ENCODE measurements at places on chromosomes 13 and 19. TPM values are rescaled to one million over a fixed set of nuclear protein-coding genes. Genes with fewer than 3 reads are reported as not detected.

- no peak for DNase-seq
Measured at GRCh38 chr13:101880581-101880980, 428.1 kb downstream of the ITGBL1 start.

DNA sequence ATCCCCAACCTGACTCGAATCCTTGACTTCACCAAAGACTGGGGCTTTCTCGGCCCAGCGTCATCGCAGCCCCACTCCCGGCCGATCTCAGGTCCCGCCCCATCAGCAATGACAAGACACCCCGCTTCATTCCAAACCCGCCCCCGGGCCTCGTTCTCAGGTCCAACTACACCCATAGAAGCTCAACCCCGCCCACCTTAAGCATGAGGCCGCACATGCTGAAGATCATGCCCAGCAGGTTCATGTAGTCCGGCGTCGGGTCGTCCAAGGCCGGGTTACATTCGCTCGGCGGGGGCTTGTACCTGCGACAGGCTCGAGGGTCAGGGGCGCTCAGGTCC is 2.3 kb downstream of the WDR83 start:
- no peak for DNase-seq

- no peak for DNase-seq
Measured at GRCh38 chr19:30036154-30037129, 94.4 kb downstream of the URI1 start.

- no peak for DNase-seq
Measured at GRCh38 chr13:113923376-113924063, 50.4 kb downstream of the C13orf46 start.

- no peak for DNase-seq
Measured at GRCh38 chr13:92315265-92315664, 911.3 kb upstream of the GPC6 start.

DNA sequence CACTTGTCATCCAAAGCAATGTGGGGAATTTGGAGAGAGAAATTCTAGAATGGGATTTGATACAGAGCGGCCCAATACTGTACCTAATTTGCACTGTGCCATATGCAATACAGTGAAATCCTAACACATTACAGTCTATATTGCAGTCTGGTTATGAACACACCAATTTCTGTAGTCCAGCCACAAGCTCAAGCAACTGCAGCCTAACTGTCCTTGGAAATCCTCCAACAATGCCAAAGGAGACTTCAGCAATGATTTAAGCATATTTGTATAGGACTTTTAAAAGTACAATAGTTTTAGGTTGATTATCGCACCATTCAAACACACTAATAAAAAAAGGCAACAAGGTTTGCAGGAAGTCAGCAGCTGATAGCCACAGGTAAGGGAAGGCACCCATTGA is 17.3 kb downstream of the DIAPH3 start:
- DNase-seq = no peak

- DNase-seq = peak; percentile 88
Measured at GRCh38 chr19:48835734-48836088, 580 bp downstream of the HSD17B14 start.

DNA sequence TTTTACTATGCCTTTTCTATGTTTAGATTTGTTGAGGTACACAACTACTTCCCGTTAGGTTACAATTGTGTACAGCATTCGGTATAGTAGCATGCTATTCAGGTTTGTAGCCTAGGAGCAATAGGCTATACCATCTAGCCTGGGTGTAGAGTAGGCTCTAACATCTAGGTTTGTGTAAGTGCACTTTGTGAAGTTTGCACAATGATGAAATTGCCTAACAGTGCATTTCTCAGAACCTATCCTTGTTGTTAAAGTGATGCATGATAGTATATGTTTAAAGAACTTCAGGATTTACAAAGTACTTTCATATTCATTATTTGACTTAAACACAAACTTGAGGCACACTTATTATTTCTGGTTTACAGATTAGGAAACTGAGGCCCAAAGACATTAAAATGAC is 11.5 kb upstream of the SERPINE3 start:
- no peak for DNase-seq

DNA sequence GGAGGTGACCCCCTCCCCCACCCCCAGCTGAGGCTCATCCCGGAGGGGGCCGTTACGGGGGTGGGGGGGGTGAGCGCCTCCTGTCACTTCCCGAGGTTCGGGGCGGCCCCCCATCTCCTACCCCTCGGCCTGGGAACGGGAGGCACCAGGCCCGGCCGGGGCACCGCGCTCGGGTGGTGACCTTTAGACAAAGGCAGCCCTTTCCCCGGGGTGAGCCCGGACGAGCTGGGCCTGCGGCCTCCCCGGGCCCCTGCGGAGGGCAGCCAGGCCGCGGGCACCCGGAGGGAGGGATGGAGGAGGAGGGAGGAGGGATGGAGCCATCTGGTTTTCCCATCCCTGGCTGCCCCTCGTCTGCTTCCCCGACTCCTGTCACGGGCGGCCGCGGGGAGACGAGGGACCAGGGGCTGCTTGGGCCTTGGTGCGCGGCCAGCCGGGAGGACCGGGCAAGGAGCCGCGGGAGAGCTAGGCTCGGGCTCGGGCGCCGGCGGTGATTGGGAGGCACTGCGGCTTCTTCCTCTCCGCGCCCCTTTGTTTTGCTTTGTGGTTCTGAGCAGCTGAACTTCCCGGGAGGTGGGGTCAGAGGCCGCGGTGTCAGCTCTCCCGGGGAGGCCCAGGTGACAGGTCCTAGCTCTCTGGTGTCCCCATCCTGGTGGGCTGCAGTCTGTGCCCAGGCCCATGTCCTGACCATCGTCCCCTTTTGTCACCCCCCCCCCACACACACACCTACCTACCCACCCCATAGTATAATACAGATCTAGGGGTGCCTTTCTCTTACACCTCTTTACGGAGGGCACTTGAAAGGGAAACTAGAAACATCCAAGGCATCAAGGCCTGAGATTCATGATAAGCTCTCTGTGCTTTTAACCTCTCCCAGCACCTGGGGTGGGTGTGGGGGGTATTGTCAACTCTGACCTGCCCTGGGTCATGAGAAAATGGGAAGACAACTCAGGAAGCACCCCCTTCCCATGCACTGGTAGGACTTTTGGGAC is 1.3 kb downstream of the BICRA start:
- DNase-seq = peak; percentile 36

DNA sequence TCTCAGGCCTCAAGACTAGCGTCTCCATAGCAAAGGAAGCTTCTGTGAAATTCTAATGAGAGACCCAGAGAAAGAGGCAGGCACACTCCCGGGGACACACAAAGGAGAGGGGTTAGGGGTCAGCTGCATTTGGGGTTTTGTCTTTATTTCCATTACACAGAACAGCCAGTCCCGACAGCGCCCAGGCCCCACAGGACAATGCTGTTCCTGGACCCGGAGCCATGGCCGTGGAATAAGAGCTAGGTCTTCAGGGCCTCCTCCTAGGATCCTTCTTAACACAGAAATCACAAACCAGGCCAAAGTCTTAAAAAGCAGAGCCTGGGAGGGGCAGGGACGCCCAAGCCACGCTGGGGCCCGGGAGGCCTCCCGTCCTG is 22.8 kb downstream of the KCTD15 start:
- DNase-seq = no peak

GRCh38 chr13:60012488-60012887 is 151.2 kb downstream of the DIAPH3 start:
- no peak for DNase-seq

- DNase-seq = no peak
Measured at GRCh38 chr19:54921082-54921481, 15.1 kb downstream of the NCR1 start.

GRCh38 chr13:71493189-71493588 is 373.8 kb downstream of the DACH1 start:
- DNase-seq = no peak

DNA sequence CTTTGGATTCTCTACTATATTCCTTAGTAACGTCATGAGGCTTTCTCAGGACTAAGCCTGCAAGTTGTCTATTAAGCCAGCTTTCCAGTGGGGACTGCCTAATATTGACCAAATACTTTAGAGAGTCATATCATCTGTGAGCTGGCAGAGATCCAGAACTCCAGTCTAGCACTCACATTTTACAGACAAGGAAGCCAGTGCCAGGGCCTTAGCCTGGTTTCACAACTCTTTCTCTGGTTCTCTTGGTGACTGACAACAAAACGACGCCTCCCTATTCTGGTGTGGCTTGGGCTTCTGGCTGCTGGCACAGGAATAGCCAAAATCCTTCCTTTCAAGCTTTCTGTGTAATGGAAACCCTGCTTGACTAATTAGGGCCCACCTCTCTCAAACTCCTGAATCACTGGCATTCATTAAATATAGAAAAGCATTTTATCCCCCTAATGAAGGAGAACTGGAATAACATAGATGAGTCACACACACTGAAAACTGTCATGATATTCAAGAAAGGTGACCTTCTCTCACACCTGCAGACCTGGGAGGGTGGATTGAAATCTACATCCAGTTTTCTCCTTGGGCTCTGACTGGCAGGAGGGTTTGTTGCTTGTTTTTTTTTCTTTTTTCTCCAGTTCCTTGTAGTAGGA is 75.2 kb upstream of the UBL3 start:
- DNase-seq = no peak

DNA sequence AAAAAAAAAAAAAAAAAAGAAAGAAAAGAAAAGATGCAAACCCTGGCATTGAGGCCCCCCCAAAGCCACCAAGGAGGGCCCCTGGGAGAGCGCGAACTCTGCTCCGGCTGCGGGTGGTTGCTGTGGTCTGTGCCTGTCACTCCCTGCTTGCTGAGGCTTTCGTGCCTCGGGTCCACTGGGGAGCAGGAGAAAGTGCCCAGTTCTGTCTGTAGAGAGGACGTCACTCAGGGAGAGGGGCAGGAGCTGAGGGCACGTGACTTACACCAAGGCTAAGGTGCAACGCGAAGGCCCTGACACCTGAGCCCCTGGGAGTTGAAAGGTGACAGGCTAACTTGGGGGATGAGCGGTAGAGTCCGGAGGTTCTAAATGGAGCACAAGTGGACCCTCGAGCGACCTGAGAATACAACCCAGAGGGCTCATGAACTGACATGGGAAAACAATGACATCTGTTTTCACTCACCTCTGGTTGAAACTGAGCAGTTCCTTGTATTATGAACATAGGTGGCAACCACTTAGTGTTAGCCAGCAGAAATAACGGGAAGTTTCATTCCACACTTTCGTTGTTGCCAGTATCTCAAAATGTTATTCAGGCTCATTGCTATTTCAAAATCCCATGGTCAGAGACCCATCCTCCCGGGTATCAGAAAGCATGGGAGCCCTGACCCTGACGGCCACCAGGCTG is 69.2 kb upstream of the TM9SF2 start:
- no peak for DNase-seq

DNA sequence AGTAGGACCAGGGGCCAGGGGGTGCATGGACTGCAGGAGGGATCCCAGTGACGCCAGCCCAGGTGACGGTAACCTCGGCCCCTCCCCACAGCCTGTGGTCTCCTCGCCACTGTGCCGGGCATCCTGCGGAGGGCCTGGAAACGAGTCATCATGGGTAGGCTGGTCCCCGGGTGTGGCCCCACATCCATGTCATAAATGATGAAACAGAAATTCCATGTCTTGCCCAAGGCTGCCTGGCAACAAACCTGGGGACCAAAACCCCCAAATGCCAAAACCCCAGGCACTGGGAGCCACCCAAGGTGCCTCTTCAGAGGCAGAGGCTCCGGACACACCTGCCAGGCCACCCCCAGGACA is 20.9 kb downstream of the MAP2K2 start:
- DNase-seq = no peak

DNA sequence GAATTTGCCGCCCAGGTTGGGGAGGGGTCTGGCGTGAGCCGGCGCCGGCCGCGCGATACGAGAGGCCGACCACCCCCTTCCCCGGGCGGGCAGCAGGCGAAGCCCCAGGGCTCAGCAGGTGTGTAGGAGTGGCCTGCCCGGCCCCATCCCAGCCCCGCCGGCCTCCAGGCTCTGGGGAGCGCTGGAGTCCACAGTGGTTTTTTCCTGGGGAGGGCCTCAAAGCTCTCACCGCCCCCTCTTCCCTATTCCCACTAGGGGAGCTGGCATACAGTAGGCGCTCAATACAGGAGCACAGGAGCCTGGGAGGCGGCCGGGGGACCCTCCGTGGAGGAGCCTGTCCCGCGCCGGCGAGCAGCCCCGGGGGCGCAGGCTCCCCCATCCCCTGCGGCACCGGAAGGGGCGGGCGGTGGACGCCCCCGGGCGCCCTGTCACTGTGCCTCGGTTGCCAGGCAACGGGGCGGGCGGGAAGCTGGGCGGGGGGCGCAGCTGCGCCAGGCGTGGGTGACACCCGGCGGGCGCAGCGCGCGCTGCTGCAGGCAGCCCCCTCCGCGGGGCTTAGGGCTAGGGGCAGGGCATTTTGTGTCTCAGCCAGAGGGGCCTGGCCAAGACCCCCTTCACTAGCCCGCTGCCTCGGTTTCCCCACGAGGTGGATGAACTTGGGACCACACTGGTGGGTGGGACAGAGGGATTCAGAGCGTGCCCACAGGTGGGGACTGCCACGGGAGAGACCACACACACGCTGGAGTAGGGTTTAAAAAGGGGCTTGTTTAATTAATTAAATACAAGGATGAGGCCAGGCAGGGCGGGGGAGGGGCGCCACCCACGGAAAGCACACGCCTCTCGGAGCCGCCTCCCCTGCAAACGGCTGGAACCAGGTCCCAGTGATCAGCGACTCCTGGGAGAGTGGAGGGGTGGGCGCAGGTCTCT is 3.6 kb upstream of the REXO1 start:
- DNase-seq = no peak

DNA sequence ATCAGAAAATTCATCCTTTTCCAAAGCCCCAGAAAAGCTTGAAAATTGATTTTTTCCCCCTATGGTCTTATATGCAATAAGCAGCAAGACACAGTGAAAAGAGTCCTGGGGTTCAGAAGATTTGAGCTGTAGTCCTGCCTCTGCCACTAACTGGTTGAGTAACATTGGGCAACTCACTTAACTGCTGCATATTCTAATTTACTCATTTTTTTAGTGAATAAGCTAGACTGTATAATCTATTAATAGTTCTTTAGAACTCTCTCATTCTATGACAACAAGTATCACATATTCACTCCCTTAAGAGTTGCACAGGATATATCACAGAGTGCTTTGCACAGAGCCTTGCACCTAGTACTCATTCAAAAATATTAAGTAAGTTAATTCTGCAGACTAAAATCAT is 110.8 kb downstream of the STOML3 start:
- DNase-seq = no peak

The UBE2L5 gene
- total RNA-seq = not detected

The ZNF99 gene
- not detected for total RNA-seq

The ZNF606 gene
- total RNA-seq = 48.6 TPM

The NXNL1 gene
- total RNA-seq = not detected

The LCP1 gene
- total RNA-seq = 17.0 TPM
